Activated naive CD4-positive, alpha-beta T cell treated with Interleukin-2 at 50 U/mL for 16 hours (primary cell): ENCODE measurements at places on chromosomes 6 and 20.

- no peak for DNase-seq
These were observed at the start of gene CDSN for GRCh38 chr6:31120151-31120915. TSS of gene CDSN (minus strand) at chr6:31120446. CDS start at chr6:31120419, 27 bp downstream.

DNA sequence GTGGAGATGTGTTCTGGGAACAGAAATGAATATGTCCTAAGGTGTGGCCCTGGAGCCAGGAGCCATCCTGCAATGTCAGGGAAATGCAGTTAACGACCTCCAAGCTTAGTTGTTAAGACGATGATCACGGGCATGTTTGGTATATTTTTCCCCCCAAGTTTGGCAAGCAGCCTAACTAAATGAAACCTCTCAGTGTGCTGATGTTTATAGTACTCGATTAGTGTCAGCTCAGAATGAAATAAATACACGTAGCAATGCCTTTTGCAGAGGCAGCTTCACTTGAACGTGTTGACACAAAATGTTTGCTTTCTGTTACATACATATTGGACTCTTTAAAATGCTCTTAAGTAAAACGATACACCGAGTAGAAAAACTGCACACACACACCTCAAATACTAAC is 76.2 kb upstream of the OLIG3 start:
- DNase-seq, result no peak

DNA sequence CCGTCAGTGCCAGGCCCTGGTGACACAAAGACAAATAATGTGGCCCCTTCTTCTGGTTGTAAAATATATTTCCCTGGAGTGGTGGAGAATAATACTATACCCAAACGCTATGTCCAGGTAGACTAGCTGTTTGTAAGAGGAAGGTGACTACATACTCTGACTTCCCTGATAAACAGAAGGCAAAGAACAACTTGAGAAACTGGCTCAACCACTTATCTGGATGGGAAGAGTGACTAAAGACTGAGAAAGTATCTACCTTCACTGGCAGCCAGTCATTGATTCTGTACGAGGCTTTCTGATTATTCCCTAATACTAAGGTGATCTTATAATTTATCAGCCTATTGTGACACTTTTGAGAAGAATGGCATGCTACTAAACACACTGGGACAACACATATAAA is 569.7 kb downstream of the EPHA7 start:
- no peak for DNase-seq

GRCh38 chr6:112109262-112109661 is 21.9 kb downstream of the FAM229B start:
- DNase-seq, result no peak

GRCh38 chr6:127471379-127472255 is 12.4 kb upstream of the KIAA0408 start:
- DNase-seq, result no peak

- no peak for DNase-seq
These were observed 171.8 kb downstream of the BCAS1 start for GRCh38 chr20:53898556-53898931.

DNA sequence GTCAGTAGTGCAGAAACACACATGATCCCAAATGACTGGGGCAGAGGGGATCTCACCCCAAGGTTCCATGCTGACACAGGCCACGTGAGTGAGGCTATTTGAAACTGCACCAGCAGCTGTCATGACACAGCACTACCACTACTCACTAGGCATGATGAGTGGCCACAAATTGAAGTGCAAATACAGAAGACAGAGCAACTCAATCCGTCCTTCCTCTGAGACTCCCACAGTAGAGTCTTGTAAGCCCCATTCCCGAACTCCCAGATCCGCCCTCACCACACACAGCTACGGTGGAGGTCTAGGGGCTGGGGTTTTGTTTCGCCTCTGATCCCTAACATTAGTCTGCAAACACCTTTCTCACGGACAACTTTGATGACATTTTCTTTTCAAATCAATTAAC is 113.3 kb upstream of the NUP153 start:
- no peak for DNase-seq
